Renal cortical epithelial cell (primary cell): ENCODE measurements at places on chromosomes 3 and 15. TPM values are rescaled to one million over a fixed set of nuclear protein-coding genes. Genes with fewer than 3 reads are reported as not detected.

DNA sequence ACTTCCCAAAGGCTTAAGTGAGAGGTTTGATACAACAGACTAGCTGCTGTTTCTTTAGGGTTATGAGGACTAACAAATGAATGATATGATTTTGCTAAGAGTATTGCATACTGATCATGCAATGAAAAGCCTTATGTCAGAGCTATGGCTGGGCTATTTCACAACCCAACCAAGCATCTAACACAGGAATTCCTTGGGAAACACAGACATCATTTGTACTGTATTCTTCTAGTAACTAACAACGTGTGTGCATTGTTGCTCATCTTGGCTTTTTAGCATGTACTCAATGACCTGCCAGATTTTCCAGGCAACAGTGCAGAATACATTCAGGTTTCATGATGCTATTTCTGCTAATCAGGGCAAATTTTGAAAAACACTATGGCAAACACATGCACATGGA lies 19.3 kb downstream of the PDZRN3 start:
- no peak for DNase-seq

The CCR1 gene
- total RNA-seq = 0.15 TPM in 1 of 2 replicates, not detected in the other

The THUMPD3 gene
- 51.4 and 75.0 TPM in 2 replicates for total RNA-seq

DNA sequence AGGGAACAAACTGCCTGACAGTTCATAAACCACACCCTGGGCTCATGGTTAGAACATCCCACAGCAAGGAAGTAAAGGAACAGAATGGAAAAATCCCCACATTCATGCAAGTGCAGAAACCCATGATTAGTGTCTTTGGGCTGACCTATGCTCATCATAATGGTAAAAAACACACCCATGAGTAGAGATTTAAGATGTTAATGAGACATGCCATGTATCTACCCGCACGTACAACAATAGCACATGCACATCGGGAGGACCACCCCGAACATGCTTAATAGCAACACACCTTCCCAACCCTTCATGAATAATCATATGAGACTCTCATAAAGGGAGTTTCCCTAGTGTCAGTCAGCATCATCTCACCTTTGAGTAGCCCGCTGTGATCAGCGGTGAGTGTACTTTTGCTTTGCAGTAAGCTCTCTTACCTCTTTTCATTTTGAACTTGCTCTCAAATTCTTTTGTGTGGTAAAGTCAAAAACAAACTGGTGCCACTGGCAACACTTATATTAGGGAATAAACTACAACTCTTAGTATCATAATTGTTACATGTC lies 23.2 kb downstream of the ZBED2 start:
- DNase-seq = no peak

The NOX5 gene
- total RNA-seq = 0.55 TPM in 1 of 2 replicates, not detected in the other

- DNase-seq = no peak
Measured at GRCh38 chr15:27983496-27983895, 115.6 kb downstream of the OCA2 start.

DNA sequence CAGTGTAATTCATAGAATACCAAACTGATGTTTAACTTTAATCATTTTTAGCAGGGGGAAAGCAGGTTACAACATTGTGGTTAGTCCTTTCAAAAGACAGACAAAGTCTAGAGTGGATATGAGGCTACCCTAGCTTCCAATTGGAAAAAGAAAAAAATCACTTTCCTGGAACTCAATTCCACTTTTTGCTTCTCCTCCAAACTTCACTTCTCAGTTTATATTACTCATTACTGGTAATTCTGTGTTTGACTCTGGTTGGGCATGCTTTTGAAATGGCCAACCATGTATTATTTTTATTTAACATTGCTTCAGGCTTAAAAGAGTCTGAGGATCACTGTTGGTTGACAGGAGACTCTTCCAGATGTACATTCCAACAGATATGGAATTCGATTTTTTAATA lies 84.8 kb downstream of the RAP2B start:
- DNase-seq = peak; percentile 25

The GOLGA8M gene
- total RNA-seq = 0.89 TPM in 1 of 2 replicates, not detected in the other

DNA sequence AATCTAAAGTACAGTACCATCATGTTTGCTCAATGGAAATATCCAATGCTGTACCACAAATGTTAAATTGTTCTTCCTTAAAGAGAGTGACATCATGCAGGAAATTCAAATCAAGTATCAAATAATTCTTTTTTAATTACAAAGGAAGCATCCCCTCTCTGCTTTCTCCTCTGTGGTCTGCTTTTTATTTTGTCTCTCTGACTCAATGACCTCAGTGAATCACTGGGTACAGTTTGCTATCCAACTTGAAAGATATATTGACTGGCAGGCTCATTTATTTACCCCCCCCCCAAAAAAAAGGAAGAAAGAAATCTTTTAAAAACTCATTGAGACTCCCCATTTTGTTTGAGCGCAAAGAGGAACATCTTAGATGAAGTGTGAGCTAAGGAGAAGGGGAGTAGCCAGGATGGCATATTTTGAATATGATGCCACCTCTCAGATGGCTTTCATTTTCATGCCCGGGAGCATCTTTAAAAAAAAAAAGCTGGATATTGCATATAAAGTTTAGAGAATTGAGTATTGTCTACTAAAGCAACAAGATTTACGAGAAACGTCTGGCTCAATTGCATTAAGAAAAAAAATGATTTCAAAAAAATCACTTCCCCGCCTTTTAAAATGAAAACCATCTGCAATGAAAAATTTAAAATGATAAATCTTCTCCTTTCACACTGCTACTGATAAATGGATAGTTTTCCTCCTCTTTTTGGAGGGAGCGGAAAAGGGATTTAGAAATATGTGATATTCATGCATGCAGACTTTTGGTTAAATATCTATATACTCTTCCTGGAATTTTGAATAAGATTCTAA lies 307.1 kb upstream of the DPH6 start:
- no peak for DNase-seq

DNA sequence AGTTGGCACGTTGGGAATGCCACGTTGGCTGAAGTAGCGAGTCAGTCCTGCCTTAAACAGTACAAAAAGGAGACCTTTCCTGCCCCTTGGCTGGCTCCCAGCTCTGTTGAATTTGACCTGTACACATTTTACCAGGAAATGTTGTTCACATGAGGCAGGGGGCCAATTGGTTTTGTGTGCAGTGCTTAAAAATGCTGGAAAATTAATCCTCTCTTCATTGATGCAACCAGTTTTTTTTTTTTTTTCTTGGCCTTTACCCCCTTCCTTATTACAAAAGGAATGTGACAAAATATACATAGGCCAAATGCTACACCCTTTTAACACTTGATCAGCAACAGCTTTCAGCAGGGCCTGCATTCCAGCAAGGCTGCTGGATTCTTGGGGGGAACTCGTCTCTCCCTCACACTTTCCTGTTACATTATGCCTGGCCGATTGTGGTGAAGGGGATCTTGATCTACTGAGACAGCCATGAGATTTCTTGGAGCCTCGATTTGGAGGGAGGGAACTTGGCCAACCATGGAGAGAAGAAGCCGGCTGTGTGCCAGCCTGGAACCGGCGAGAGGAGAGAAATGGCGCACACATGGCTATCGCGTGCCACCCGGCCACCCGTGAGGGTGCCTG lies 93.1 kb downstream of the DNASE1L3 start:
- peak; percentile 71 for DNase-seq

GRCh38 chr15:64426845-64427465 lies 33.4 kb upstream of the ZNF609 start:
- DNase-seq = peak; percentile 59

- no peak for DNase-seq
Measured at GRCh38 chr15:63986185-63986680, 60.1 kb downstream of the DAPK2 start.

DNA sequence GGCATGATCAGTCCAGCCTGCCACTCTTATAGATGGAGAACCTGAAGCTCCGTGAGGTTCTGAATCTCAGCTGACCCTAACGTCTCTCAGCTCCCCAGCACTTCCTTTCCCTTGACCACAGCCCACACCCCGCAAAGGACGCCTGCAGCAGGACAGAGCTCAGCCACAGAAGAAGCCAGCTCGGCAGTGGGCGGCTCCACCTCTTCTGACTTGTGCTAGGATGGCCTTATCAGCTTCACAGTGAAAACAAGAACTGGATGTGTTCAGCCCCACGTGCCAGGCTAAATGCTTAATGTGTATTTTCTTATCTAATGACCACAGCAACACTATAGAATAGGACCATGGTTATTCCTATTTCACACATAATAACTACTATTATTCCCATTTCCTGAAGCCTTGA lies 127.6 kb downstream of the ARNT2 start:
- DNase-seq = no peak

- no peak for DNase-seq
Measured at GRCh38 chr3:126557761-126558160, 971 bp downstream of the C3orf22 start.

DNA sequence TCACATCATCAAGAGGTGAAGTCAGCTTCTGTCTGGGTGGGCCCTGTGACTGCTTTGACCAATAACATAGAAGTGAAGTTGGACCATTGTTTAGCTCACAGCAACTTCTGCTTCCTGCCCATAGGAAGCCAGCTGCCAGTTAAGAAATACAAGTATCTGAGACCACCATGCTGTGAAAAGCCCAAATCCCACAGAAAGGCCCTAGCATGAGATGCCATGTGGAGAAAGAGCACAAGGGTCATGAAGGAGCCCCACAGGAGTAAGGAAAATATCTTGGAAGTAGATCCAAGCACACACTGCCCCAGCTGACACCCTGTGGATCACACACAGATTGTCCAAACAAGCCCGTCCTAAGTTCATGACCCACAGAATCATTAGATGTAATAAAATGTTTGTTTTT lies 28.5 kb downstream of the RTP4 start:
- DNase-seq = no peak

- DNase-seq = no peak
Measured at GRCh38 chr3:140370686-140371085, 307.2 kb upstream of the TRIM42 start.

DNA sequence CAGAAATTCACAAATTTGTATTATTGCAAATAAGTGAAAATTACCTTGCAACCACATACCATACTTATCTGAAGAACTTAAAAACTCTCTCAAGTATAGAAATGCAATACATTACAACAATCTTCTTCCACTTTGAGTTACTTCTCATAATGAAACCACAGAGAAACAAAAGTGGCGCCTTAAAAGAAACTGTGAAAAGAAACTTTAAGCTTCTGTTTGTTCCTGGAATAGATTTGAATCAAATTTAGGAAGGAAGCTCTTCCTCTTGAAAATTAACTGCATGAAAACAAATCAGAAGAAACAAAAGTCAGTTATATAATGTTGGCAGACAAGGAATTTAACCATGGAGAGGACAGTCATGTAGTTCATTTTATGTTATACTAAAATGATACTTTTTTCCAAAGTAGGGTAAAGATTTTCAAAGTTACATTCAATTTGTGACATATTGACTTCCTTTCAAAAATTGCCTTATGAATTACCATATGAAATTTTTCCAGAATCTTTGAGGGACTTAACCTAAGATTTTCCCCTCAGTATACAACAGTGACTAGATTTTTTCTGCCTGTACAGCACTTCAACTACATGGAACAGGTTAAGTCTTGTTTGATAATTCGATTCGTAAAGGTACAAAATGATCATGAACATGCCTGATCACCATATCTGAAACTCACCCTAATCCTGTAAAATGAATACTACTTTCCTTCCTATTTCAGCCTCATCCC lies 57.6 kb upstream of the TNFSF10 start:
- DNase-seq = no peak

DNA sequence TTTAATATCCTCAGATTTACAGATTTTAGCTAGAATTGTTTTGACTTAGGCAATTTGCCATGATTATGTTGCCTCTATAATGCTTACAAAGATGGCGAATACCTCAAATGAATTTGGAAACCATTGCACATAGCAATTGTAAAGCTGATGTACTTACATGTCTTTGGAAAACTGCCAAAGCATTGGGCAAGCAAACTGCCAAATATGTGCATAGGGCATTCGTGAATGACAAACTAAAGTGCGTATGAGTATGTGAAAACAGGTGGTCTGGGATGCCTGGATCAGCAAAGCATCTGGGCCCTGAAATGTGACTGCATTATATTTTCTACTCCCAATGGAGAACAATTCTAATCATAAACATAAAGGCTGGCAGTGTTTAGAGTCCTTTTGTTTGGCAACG lies 445.3 kb upstream of the ROBO1 start:
- no peak for DNase-seq

The ANKRD34C gene
- not detected in 2 replicates for total RNA-seq
